NCI-H2029 (cell line): ENCODE measurements at places on chromosomes 6 and 20.

DNA sequence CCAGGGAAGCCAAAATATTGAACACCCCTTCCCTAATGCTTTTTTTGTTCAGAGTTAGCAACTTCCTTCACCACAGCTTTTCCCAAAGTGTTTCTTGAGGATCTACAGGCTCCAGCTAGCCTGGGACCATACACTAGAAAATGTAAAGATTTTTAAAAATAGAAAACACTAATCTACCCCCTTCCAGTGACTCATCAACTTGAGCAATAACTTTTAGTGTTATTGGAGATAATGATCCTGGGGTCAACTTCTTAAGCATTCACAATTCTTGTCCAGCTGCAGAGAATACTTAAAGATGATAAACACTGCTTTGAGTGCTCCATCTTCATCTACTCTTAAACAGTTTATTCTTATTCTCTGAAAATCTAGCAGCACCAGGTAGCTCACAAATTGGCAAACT lies 131.6 kb downstream of the COL9A1 start:
- DNase-seq: no peak

- no peak for DNase-seq
Observed at GRCh38 chr20:58854638-58855471, 2.3 kb downstream of the GNAS start.

DNA sequence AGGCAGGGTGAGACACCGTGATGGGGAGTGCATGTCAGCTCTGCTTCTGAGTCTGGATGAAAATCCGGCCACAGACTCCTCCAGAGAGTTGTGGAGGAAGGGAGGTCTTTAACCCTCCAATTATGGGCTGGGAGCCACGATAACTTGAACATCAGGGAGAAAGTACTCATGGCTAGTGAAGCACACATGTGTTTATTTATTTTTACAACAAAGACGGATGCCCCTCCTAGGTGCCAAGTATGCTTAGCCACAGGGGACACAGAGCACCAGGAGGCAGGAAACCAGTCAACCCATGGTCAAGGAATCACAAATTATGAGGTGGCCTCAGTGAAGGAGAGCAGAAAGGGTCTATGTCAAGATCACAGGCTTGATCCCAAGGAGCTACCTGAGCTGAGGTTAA lies 54.1 kb downstream of the ZNF217 start:
- no peak for DNase-seq

- no peak for DNase-seq
Observed at GRCh38 chr20:34553366-34553867, 5.1 kb upstream of the MAP1LC3A start.

- no peak for DNase-seq
Observed at GRCh38 chr6:15616261-15616660, 46.6 kb downstream of the DTNBP1 start.

DNA sequence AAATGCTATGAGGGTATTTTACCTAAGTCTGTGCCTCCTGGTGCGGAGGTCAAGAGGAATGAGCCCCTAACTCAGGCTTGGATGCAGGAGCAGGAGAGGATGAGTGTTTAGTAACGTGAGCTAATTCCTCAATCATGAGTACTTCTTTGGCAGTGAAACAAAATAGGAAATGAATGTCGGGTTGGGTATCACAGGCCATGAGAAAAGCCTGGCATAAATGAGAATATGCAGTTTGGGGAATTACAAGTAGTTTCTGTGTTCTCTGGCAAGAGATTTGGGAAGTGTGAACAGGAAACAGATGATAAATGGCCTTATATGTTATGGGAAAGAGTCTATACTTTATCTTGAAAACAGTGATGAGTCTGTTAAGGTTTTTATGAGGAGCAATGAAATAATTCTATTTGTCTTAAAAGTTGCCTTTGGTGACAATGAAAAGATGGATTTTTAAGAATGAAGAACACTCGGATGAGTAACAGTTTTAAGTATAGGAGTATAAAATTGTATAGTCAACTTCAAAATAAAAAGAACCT lies 59.0 kb upstream of the RNF146 start:
- DNase-seq: no peak

- DNase-seq: no peak
Observed at GRCh38 chr6:68038815-68039408, 596.2 kb upstream of the ADGRB3 start.

GRCh38 chr20:36121981-36122930 lies 32.3 kb upstream of the EPB41L1 start:
- DNase-seq: peak; percentile 80

- DNase-seq: no peak
Observed at GRCh38 chr20:14972256-14972655, 634.8 kb upstream of the FLRT3 start.

GRCh38 chr6:130203370-130203769 lies 19.4 kb downstream of the SAMD3 start:
- no peak for DNase-seq

- no peak for DNase-seq
Observed at GRCh38 chr6:158496700-158497099, 63.2 kb upstream of the TMEM181 start.

DNA sequence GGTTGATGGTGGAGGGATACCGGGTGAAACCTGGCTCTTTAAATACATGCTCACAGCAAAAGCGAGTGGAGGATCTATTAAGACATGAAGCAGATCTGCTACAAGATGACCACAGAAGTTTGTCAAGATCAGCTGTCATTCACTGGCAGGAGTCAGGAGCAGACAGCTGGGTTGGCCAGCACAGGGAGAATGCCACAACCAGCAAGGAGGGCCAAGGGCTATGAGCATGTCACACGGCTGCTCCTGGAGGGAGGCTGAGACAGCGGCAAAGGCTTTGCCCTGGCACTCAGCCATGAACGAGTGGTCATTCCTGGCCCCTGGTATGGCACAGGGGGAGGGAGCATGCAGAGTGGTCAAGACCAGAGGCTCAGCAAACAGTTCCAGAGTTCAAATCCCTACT lies 77.6 kb downstream of the POPDC3 start:
- no peak for DNase-seq

- no peak for DNase-seq
Observed at GRCh38 chr20:15889061-15889460, 684.2 kb downstream of the KIF16B start.

DNA sequence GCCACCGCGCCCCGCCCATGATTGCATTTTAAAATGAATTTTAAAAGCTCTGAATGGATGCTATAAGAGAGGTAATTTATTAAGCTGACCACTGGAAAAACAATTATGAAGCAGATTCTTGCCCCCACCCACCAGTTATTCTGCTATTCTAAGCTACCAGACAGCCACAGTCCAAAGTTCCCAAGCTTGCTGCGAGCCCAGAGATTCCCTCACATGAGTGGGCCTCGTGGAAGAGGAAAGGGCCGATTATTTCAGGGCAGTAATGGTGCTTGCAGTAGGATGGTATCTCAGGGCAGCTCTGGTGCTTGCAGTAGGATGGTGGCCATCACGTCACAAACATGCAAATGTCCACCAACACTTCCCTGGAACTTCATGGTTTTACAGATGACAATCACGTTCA lies 56.7 kb downstream of the SLC22A23 start:
- no peak for DNase-seq

DNA sequence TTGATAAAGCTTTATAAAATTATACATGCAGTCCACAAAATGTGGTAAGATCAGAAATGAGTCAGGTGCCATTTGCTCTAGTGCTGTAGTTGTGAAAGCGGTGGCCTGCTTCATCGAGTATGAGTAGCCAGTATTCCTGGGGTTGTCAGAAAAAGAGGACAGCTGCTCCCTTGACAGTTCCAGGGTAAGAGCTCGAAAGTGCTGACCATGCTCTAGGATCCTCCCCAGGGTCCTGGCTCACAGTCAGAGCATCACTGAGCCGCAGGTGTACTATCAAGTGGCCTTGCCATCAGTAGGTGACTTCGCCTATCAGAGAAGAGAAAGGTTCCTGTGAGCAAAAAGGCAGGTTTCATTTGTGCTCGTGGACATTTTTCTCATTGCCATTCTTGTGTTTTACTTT lies 3.6 kb downstream of the BTBD3 start:
- DNase-seq: no peak

- peak; percentile 80 for DNase-seq
Observed at GRCh38 chr20:62914970-62915457, 11.3 kb downstream of the DIDO1 start.

- peak; percentile 73 for DNase-seq
Observed at GRCh38 chr6:24125980-24126379, at the start of gene NRSN1. TSS of gene NRSN1 (plus strand) at chr6:24126215. CDS start at chr6:24134328, 8,113 bp downstream.

DNA sequence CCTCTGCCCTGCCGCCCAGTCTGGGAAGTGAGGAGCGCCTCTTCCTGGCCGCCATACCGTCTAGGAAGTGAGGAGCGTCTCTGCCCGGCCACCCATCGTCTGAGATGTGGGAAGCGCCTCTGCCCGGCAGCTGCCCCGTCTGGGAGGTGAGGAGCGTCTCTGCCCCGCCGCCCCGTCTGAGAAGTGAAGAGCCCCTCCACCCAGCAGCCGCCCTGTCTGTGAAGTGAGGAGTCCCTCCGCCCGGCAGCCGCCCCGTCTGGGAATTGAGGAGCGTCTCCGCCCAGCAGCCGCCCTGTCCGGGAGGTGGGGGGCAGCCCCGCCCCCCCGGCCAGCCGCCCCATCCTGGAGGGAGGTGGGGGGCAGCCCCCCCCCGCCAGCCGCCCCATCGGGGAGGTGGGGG lies 27.8 kb downstream of the SNHG17 start:
- no peak for DNase-seq

DNA sequence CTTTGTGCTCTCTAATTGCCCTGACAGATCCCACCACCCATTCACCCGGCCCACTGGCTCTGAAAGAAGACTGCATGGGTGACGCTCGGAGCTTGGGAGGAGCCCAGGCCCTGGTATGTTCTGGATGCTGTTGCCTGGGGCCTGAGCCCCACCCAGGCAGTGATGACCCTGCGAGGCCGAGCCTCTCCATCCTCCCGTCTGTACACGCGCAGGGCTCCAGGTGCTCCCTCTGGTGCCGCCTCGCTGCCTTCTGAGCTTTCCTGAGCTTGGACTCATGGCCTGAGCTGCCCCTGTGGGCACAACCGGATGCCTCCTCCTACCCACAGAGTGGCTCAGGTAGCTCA lies 61.2 kb downstream of the STK35 start:
- DNase-seq: no peak

GRCh38 chr6:118984342-118984741 lies 49.4 kb upstream of the MCM9 start:
- DNase-seq: no peak

DNA sequence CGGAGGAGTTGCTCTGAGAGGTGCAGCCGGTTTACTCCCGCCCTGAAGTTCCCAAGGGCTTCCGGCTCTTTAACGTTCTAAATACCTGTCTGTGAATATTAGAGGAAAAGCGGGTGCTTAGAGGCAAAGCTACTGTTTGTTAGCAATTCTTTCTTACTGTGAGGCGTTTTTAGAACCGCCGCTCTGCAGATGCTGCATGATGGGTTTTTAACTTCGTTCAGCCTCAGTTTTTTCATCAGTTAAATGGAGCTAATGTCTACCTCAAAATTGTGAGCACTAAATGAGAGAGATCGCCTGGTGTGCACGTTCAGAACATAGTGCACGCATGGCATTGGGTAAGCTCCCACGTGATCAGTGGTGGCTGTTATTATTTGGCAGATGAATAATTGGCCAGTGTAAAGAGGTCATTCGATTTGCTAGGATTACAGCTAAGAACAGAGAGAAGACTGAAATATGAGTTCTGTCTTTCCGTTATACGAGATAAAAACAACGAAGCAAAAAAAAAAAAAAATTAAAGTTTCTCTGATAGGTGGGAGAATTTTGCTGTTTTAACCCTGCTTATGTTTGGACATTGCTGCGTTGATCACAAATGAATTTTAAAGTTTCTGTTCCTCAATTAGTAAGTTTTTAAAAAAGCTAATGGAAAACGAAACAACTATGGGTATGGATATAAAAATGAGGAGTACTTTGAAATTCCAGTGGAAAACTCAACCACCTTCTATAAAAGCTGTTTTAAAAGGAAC lies 660 bp upstream of the TFB1M start:
- DNase-seq: peak; percentile 81

GRCh38 chr6:143838395-143838794 lies 4.7 kb upstream of the LTV1 start:
- no peak for DNase-seq

- no peak for DNase-seq
Observed at GRCh38 chr20:8842525-8842924, 226.4 kb upstream of the PLCB4 start.

DNA sequence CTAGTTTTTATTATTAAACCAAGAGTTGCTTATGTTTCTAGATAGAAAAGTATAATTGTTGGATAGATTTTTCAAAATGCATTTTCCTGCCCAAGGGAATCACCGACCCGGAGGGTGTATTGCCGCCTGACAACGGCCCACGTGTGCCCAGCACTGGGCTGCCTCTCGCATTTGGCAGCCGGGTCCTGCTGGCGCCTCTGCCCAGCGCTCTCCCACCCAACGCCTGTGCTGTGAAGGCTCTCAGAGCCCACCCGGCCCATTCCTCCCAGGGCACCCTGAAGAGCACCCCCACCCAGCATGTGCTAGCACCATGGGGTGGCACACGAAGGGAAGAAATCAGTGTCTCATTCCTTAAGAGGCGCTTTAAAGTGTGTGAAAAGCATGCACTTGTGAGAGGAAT lies 88.3 kb upstream of the AFDN start:
- no peak for DNase-seq

GRCh38 chr6:105321207-105321606 lies 81.7 kb downstream of the PREP start:
- DNase-seq: peak; percentile 86

- DNase-seq: no peak
Observed at GRCh38 chr6:22294301-22294700, 2.5 kb downstream of the PRL start.

DNA sequence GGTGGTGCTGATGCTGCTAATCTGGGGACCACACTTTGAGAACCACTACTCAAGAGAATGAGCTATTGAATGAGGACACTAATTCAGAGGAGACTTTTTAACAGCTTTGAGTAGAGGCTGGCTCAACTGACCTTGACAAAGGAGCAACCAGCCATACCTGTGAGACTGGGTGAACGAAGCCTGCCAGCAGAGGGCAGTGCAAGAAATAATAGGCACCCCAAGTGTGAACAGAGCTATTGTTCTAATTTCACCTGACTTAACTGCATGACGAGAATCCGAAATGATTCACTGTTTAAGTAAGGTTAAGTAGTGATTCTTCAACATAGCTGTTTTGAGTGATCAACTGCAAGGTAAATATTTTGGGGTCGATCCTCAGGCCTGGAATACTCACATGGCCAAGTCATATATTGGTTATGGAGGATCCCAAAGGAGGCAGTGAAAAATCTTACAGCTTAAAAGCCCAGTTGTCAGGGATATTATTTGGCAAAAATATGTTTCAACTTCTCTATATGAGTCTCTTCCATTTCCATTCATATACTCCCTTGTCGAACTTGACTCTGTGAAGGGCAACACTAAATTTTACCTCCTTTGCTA lies 550.5 kb upstream of the MARCKS start:
- DNase-seq: no peak

- DNase-seq: no peak
Observed at GRCh38 chr6:33886673-33887144, 82.9 kb upstream of the MLN start.
